ENCODE measurements at places on chromosomes 5 and 9.

DNA sequence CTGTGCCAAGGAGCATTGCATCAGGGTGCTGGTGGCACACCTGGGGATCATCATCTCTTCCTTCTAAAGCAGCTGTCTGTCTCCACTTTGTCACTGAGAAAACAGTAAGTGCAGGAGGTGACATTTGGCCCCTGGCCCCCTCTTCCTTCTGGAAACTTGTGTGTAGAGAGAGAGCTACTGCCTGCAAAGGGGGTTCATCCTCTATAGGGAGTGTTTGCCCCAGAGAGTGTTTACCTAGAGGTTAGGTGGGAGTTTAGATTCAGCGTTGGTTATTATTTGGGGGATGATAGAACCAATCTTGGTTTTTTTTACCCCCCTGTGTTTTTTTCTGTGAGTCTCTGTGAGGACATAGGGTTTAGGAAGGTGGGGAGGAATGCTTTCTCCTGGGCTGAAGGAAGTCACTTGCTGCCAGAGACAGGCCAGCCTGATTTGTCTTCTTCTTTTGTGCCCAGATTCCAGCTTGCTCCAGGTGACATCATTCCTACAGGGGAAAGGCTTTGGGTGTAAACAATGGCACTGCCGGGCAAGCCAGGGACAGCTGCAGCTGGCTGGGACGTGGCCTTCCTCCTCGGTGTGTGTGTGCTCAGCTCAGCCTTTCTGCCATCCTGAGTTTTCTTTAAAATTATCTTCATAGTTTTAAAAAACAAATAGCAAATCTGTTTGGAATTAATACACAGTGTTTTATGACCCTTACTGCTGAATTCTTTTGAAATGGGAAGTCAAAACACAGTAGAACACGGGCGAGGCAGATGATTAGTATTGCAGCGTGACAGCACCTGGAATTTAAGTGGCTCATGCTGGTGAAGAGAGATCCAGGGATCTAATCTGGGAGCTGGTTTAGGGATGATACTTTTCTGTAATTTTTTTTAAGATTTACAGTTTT lies 24.5 kb downstream of the PRRC2B start:
- DNase-seq: peak; percentile 88

DNA sequence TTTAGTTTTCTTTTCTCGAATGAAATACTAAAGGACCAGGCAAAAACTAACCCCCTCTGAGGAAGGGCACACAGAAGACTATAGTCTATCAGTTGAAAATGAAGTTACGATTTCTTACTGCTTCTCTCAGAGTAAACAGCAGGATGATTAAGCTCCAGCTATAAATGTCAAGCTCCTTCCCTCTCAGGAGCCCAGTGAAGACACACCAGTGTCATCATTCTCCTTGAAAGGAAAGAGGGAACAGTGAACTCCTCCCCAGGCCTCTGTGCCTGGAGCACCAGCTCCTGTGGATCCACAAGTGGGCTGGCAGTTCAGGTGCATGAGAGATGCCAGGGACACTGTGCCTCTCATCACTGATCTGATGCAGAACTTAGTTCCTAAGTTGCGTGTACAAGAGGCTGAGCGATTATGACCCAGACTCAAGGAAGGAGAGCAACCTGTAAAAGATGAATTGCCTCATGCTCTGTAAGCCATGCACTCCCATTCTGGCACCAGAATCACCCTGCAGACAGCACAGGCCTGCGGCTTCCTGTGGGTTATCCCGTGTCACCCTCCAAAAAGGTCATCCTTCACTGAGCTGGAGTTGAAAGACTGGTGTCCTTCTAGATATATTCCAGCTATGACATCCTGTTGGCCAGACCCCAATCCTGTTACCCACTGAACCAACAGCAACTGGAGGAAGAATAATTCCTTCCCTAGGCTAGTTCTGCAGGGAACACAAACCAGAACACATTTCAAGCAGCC lies 394.0 kb downstream of the SEMA5A start:
- no peak for DNase-seq

DNA sequence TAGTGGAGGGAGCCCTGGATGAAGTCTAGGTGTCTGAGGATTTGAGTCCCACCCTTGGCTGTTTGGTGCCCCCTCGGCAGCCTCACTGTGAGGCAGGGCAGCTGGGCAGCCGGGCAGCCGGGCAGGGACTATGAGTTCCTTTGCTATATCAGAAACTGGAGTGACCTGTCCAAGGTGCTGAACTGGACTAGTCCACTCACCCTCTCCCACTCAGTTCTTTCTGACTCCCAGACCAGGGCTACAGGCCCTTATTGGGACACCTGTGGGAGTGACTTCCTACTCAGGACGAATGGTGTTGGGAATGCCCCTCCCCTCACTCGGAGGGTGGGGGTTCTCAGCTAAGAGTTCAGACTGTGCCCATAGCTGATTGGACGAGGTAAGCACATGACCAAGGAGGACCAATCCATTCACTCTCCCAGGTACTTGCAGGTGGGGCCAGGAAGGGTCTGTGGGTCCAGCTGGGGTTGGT lies 34.1 kb upstream of the RAPGEF1 start:
- DNase-seq: peak; percentile 29

DNA sequence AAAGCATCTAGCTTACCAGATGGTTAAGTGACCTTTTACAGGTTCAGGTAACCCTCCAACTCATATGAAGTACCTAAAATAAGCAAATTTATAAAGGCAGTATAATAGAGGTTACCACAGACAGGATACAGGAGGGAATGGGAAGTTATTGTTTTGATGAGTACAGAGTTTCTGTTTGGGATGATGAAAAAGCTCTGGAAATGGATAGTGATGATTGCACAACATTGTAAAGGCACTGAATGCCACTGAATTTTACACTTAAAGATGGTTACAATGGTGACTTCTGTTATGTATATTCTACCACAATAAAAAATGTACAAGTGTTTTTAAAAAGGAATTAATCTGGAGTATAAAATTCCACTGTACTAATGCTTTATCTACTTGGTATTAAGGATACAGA lies 75.0 kb upstream of the NIPBL start:
- DNase-seq: no peak

DNA sequence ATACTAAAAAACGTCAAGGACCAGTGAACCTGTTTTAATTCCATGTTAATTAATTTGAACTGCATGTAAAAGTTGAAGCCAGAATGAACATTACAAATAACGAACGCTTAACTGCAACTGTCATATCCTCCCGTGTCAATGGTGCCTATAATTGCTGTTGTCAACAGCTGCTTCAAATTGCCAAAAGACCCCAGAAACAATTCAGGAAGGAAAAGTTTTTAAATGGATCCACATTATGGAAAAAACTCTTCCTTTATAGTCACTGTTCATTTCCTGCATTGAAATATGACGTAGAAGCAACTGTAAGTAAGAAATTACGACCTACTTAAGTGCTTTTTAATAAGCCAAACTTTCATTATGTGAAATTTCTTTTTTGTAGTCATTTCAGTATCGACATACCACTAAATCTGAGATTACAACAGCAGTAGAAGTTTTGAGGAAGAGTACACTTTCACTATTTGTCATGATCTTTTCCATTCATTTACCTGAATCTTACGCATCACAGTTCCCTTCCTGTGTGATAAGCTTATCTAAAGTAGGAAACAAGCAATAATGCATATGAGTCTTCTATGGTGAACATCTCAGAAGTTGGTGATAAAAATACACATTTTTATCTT lies 37.8 kb downstream of the MEF2C start:
- DNase-seq: no peak

GRCh38 chr5:43137326-43137725 lies 16.6 kb downstream of the ZNF131 start:
- no peak for DNase-seq

GRCh38 chr5:167571824-167572223 lies 719.6 kb upstream of the WWC1 start:
- DNase-seq: no peak

- DNase-seq: no peak
Observed at GRCh38 chr9:98007251-98007928, 24.2 kb downstream of the ANP32B start.

Measured in NCI-H69 (cell line).